ENCODE measurements at places on chromosomes 12 and 14. TPM values are rescaled to one million over a fixed set of nuclear protein-coding genes. Genes with fewer than 3 reads are reported as not detected.
A peak's percentile ranks its signal among the peaks of the same experiment; 100 is the strongest.

Gene ATN1
- 96.9 TPM for total RNA-seq

Gene KIF5A
- 0.38 TPM for total RNA-seq

Gene CCDC175
- total RNA-seq = not detected

DNA sequence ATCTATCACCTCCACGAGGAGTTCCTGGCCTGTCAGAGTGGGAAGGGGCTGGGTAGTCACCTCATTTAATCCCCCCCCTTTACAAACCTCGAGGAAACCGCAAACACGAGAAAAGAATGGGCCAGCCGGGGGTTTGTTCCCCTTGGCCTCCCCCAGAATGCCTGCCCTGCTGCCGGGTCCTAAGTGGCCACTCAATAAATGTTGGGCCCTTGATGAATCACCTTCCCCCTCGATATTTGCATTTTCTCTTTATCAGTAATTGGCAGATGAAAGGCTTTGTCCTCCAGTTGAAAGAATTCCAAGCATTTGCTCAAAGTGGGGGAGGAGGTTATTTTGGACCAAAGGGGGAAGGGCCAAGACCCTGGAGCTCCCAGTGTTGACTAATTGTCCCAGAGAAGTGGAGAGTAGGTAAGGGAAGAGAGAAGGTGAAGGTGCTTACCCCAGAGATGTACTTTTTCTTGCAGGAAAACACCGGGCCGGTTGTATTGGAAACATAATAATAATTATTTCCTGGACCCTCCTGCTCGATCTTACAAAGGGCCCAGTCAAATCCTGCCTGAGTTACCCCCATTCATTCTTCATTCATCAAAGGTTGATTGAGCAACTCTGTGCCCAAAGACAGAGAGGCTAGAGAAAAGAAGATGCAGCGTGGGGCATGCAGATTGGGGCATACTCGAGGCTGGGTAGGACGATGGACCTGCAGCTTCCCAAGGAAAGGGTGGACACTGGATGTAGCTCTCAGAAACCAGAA, 1.9 kb upstream of the KDM2B start:
- DNase-seq = no peak
- no peak overlapping the region for H3K4me3 ChIP-seq
- H3K4me1 ChIP-seq = peaks cover 40% of the 10 kb centered on the region
- H3K36me3 ChIP-seq = no peaks in the 10 kb centered on the region
- H3K27ac ChIP-seq = peak overlapping the region; percentile 83

GRCh38 chr12:47616440-47616839, 89.4 kb downstream of the RPAP3 start:
- H3K27me3 ChIP-seq = no peaks in the 10 kb centered on the region
- no peak for DNase-seq
- no peaks in the 10 kb centered on the region for H3K4me1 ChIP-seq

- H3K36me3 ChIP-seq = no peaks in the 10 kb centered on the region
- H3K4me1 ChIP-seq = no peaks in the 10 kb centered on the region
- H3K27me3 ChIP-seq = no peaks in the 10 kb centered on the region
- H3K27ac ChIP-seq = no peak overlapping the region
- no peak for DNase-seq
These were observed 7.9 kb upstream of the SGPP1 start for GRCh38 chr14:63735720-63736119.

DNA sequence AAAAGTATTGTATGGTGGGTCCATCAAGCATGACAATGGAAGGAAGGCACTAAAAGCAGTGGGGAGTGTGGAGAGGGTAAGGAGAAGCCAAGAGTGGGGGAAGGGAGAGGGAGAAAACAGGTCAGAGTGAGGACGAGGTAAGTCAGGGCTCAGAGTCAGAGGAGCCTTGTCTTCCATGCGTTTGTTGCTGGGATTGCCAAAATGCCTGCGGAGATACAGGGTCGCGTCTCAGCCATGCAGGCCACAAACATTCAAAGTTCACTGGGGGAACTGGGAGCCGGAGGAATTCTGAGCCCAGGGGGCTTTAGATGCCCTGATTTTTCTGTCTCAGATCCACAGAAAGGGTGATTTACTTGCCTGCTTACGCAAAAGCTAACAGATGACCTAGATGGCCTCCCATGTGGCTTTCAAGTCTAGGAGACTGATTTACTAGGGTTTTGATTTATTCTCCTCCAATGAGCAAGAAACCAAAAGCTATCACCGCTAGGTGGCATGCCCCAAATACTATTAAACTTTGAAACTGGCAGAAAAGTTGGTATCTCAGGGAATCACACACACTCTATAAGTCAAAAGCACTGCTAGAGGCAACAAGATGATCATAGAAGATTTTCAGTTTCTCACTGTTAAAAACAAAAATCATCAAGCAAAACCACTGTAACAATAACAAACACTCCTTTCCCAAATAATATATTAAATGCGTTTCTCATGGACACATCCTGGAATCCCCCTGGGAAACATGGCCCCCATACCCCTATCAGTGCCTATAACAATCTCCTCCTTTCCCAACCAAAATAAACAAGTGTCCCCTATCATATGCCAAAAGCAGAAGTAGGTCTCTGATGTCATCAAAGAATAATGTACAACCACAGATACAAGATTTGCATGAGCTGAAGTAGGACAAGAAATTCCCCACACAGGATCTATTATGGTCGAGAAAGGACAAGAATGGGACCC, 26.6 kb upstream of the MDM1 start:
- no peaks in the 10 kb centered on the region for H3K36me3 ChIP-seq
- no peaks in the 10 kb centered on the region for H3K27me3 ChIP-seq
- peak overlapping the region; percentile 79 for H3K27ac ChIP-seq
- H3K4me3 ChIP-seq = no peak overlapping the region
